Stimulated activated CD8-positive, alpha-beta memory T cell treated with anti-CD3 and anti-CD28 coated beads, Interleukin-7, amount 100 ng/mL, for 1 hour (primary cell): ENCODE measurements at places on chromosomes 3 and 15.

DNA sequence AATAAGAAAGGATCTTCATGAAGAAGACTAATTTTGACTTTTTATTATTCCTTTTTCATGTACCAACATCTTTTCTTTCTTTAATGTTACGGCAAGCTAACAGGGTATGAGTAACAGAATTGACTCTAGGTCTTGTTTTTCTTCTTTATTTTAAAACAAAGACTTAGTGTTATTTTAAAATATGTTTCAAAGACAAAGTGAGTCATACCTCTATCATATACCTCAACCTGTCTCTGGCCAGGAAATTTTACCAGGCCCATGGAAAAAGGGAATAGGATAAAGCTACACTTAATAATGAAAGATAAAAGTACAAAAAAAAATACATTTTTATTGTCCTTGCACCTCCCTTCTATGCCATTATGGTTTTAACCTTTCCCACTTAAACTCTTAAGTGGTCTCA is 57.4 kb downstream of the ZNF148 start:
- no peak for DNase-seq

GRCh38 chr15:32838820-32839219 is 121.0 kb downstream of the GREM1 start:
- no peak for DNase-seq

GRCh38 chr15:68418611-68419161 is 13.3 kb downstream of the ITGA11 start:
- no peak for DNase-seq

- no peak for DNase-seq
Observed at GRCh38 chr3:103440539-103441203, 1005.9 kb downstream of the ZPLD1 start.

DNA sequence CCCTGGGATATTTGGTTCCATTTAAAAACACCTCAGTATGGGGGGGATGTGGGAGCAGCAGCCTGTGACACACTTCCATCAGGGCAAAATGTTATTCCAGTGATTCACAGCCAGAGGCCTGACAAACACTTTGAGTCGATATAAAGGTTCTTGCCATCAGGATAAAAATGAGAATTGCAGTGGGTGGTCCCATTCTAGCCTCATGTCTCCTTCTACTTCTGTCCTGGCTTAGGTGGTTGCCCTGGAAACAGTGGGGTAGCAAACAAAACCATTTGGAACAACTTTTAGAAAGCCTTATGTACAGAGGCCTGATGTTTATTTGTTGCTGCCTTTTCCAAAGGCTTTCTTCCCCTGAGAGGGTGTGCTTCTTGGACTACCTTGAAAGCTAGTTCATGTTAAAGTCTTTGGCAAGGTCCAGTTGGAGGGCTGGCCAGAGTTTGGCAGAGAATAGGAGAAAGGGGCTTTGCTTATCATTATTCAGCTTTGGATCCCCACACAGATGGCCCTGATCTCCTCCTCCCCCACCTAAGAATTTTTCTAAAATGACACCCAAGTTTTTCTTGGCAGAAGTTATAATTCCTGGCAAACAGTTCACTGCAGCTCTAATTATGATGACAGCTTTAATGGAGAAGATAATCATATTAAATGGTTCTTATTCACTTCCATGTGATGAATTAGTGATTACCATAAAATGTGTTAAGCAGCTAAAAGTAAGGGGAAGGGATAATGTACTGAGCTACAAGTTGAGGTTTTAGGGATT is 84.2 kb upstream of the ZNF280D start:
- no peak for DNase-seq

GRCh38 chr15:31344266-31344665 is 17.6 kb downstream of the KLF13 start:
- no peak for DNase-seq

- no peak for DNase-seq
Observed at GRCh38 chr3:142224482-142225072, 808 bp downstream of the GK5 start.

DNA sequence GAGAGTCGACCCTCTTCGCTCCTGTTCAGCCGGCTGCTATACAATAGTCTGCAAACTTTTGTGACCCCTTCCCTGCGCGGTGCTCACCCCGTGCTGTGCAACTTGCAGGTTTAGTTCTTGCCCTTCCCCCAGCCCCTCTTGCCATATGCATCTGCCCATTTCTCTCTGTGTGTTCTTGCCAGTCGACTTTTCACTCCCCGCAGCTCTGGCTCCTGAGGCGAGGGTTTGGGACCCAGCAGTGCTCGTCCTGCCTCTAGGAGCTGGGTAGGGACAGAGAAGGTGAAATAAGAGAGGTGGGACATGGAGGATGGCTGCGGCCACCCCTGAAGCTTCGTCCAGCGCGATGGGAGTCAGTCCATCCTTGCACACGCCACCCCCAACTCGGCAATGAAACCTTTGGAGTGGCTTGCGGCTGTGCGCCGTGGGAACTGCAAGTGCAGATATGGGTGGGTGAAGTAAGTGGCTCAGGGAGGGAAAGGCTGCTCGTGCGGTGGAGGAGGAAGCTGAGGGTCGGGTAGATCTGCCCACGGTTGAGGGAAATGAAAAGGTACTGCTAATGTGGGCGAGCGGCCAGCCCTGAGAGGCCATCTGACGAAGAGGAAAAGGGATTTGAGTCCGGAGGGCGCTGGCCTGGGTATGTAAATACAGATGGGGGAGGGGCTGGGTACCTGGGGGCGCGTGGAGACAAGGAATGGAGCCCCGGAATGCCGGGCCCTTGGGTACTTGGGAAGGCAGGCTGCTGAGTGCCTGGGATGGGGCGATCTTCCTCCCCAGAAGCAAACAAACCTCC is 1.0 kb downstream of the LRRC3B start:
- DNase-seq: no peak

DNA sequence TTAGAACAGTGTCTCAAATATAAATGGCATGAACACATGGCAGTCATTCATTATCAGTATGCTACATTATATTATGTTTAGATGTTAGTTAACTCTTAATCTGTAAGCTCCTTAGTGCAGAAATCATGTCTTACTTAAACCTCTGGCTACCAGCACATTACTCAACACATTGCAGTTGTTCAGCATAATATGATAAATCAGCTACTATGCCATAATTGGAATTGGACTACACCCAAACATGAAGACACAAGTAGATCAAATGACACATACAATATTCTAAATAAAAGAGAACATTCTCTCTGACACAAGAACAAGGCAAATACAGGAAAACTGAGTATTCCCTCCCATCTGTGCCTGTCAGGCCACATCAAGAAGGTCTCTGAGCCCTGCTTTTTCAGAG is 116.1 kb downstream of the PCCB start:
- DNase-seq: no peak

- no peak for DNase-seq
Observed at GRCh38 chr15:80977627-80978036, 12.0 kb downstream of the MESD start.

DNA sequence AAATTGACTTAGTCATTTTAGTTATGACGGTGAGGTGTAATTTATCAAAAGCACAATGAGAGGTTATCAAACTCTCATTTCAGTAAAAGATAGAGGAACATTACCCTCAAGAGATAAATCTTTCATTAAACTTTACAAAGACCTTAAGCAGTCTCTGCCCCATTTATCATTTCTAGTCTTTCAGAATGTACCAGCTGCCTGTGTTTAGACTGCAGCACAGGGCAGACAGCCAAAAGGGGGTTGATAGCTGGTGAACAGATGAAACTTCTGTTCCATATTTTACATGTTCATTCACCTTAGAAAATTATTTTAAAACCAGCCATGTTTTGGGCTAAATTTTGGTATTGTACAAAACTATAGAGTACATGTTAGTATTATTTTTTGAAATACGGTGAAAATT is 514.6 kb upstream of the CNTN3 start:
- DNase-seq: no peak

GRCh38 chr3:63980830-63981498 is 42.3 kb downstream of the PSMD6 start:
- DNase-seq: no peak

DNA sequence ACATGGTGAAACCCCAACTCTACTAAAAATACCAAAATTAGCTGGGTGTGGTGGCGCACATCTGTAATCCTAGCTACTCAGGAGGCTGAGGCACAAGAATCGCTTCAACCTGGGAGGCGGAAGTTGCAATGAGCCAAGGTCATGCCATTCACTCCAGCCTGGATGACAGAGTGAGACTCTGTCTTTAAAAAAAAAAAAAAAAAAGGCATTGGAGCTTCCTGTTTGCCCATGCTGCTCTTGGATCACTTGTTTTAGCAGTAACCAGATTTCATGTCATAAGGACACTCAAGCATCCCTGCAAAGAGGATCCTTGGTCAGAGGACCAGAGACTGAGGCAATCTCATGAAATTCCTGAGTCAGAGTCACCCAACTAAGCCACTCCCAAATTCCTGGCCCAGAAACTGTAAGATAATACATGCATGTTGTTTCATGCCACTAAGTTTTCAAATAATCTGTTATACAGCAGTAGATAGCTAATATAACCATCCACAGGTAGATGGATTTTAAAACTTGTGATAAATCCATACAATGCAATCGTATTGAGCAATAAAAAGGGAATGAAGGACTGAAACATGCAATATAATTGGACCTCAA is 82.0 kb upstream of the XXYLT1 start:
- DNase-seq: no peak

DNA sequence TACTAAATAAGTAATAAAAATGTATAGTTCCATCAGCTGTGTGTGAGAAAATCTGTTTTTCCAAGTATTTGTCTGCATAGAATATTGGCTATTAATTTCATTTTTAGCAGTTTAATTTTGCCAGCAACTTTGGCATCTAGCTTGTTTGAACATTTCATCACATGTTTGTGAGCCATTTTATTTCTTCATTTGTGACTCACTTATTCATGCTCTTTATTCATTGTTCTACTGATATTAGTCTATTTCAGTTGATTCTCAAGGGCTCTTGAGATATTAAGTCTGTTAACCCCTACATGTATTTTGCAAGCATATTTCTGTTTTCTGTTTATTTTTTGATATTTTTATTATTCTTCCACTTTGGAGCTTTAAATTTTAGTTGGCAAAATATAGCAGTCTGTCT is 74.0 kb upstream of the PHLDB2 start:
- DNase-seq: no peak

DNA sequence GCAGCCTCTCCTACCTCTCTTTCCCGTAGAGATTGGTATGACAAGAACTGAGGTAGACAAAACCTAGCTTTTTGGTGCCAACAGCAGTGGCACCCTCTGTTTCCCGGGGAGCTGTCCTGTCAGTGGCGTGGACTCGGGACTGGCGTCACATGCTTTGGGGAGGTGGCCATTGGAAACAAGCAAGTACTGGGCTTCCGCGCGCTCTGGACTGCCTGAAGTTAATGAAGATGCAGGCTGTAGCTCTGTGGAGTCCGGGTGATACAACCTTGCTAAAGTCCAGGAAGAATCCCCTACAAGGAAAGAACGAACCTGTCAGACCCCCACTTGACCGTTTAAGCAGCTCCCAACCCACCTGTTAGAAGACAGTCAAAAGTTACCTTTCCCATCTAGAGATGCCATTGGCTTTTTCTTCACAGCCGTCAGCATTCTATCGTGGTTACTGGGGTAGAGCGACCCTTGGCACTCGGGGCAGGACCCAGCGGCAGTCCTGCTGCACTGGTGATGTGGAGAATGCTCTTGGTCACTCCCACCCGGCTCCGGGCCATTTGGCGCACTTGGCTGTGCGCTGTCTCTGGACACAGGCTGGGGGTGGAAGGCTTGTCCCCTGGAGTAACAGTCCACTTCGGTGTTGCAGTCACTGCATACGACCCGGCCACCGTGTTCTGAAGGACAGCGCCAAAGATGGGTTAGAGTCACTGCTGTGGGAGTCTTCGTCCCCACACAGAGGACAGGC is 120.5 kb downstream of the LRIG1 start:
- no peak for DNase-seq
